ENCODE measurements at places on chromosomes 16 and 17.

GRCh38 chr17:50274142-50274896 is at the start of gene TMEM92:
TMEM92 (plus strand) TSS chr17:50274466; CDS start chr17:50274502, 36 bp downstream.
- DNase-seq = no peak

DNA sequence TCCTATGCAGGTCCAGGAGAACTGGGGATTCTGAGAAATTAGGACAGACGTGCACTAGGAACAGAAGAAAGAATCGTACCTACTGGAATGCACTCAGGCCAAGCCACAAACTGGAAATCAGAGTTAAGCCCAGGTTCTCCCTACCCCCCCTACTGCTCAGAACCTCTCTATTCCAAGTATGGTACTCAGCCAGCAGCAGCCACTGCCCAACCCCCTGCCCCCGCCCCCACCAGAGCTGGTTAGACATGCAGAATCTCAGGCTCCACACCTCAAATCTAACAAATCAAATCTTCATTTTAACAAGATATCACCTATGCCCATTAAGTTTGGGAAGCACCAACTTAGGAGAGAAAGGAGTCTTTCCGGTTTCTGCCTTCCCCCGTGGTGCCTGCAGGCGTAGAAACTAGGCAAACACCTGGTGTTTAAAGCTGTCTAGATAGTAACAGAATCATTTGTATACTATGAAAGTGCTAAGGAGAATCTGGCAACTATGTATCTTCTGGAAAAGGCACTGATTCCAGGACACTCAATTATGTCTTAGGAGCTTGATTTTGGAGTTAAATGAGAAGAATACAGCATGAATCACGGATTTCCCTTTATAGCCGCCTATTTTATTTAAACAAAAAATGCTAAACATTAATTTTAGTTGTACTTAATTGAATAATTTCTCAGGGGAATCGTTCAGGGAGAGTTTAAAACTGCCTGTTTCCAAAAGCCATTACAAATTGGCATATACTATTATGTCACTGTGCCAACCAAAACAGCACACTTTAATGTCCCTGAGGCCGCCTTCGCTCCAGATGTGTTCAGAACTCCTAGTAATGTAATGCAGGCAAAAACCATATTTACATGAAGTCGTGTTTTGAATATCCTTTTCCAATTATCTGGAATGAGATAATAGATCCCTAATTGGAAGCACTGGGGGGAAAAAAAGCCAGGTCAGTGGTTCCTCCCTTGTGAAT is 166.5 kb downstream of the STX8 start:
- DNase-seq = no peak

- no peak for DNase-seq
These were observed 53.5 kb upstream of the CDH8 start for GRCh38 chr16:62089715-62090114.

DNA sequence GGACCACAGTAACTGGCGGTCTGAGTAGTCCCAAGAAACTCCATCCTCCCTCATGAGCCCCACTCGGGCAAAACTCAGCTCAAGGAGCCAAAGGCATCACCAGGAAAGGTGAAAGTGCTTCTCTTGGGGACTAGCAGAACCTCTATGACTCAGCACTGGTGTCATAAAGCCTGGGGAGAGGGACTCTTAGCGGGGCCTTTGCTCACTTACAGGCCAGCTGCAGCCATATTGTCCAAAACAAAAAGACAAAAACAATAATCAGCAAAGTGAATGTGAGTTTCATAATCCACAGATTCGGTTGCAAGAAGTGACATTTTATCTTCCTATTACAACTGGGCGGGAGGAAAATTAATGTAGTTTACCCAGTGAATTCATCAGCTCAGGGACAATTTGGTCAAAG is at the start of gene TEKT5:
TEKT5 (minus strand) TSS at position 101 of the 400 bp plus-strand sequence; CDS start at position 44, 57 bp downstream.
- DNase-seq = no peak

DNA sequence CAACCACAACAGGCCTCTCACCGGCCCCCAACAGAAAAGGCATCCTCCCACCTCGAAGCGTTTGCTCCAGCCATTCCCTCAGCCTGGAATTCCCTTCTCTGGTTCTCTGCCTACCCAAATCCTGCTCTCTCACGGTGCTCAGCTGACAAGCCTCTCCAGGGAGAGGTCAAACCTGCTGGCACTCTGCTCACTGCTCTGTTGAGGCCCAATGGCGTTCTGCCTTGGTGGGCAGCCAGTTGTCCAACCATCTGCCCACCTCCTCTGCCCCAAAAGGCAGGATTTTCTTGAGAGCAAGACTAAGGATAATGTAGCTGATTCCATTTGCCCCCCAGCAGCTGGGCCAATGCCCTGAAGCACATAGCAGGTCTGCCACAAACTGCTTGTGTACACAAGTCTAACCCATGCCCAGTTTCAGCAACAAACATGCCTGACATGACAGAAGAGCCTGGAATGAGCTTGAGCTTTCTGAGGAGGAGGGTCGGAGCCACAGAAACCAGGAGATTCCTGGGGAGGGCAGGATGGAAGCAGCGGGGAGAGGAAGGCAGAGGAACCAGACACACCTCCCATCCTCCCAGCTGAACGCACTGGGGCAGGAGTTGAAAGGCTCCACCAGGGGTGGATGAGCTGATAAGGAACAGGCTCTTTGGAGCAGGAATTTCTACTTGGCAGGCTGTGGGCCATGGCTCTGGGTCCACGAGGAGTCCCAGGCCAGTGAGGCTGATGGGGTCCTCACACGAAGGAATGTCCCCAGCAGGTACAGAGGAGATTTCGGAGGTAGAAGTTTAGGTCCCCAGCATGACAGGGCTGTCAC is 23.9 kb downstream of the ARHGAP27 start:
- DNase-seq = no peak

DNA sequence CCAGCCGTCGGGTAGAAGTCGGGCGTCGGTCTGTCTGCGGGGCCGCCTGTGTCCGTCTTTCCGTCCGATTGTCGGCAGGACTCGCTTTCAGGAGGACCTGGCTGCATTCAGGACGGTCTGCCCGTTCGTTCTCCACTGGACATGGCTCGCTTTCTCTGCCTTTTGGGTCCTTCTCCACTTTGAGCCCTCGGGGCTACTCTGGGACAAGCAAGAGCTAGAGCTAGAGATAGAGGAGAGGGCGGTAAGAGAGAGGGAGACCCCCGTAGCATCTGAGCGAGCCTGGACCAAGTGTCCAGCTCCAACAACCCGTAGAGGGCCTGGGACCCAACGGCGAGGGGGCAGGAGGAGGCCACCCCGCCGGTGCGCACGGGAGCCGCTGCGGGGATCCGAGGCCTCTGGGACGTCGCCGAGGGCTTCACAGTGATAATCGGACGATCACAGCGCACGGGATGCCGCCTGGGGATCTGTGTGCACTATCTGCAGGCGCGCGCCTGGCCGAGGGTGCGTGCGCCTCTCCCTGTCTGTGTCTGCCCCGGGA is 4.5 kb downstream of the TBX4 start:
- DNase-seq = no peak

DNA sequence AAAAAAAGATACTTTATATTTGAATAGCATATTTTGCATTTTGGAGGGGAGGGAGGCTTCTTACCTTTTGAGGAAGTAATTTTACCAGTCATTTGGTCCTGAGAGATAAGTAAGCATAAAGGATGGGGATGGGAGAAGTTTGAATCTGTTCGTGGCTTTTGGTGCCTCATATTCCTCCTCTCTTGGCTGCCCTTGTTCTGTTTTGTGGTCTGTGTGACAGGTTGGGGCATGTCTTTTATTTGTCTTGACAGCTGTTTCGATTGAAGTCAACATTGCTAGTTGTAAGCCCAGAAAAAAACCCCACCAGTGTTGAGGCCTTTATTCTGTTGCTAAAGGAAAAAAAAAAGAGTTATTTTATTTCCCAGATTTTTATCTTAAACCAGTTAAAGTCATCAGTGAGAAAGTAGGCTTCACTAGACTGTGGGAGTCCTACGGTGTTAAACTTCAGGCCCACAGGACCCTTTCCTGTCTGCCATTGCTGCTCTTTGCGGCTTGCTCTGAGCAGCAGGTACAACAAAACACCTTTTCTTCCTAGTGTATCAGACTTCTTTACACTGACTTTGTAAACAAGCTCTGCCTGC is 11.4 kb downstream of the SLC7A6 start:
- no peak for DNase-seq

DNA sequence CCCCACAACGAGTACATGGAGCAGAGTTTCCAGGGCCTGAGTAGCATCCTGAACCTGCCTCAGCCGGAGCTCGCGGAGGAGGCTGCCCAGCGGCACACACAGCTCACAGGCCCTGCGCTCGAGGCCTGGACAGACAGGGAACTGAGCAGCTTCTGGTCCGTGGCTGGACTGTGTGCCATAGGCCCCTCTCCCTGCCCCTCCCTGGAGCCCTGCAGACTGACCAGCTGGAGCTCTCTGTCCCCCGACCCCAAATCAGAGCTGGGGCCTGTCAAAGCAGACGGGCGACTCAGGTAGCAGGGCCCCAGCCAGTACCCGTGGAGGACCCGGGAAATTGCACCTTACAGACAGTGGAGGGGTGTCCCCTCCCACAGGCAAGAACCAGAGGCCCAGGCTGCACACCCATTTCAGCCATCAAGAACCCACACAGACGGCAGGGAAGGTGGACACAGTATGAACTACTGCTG is 13.0 kb downstream of the MRPL27 start:
- DNase-seq = no peak

- no peak for DNase-seq
These were observed 90.5 kb upstream of the SOX9 start for GRCh38 chr17:72030067-72030899.

DNA sequence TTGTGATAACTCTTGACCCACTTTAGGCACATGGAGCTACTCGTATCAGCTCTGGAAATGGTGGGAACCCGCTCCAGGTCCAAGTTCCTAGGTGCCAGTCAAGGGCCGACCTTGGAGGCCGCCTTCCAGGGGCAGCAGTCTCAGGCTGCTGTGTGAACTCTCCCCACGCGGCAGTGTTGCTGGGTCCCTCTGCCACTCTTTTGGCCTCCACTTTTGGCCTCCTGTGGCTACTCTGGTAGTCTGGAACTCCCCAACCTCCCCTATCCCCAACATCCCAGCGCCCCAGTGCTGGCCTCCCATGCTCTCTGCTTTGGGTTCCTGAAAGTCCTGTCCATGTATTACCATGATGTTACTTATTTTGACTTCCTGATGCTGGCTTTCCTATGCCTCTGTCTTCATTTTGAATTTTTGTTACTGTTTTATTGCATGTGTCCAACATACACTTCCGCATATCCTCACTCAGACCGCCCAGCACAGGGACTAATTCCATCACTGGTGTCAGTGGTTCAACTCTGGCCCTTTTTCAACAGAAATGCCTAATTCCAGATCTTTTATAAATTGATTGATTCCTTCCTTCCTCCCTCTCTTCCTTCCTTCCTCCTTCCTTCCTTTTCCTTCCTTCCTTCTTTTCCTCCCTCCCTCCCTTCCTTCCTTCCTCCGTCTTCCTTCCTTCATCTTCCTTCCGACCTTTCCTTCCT is 44.1 kb downstream of the COX4I1 start:
- no peak for DNase-seq

DNA sequence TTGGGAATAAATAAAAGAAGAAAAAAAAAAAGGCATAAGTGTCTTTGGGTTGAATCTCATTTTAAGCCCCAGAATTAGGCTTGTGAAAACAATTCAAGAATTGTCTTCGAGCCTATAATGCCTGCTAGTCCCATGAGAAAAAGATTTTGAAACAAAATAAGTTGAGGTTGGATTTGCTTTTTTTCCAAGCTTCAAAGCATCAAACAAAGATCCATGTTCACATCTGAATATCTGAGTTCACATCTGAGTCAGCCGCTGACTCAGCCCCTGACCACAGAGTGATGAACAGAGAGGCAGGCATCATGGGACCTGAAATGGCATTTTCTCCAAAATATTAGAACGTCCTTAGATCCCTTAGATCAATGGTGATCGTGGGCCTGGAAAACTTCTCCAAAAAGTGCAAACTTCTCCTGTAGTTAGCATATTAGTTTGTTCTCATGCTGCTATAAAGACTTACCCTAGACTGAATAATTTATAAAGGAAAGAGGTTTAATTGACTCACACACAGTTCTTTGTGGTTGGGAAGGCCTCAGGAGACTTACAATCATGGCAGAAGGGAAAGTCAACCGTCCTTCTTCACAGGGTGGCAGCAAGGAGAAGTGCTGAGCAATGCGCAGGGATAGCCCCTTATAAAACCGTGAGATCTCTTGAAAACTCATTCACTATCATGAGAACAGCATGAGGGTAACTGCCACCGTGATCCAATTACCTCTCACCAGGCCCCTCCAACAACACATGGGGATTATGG is 294.6 kb upstream of the HSBP1 start:
- no peak for DNase-seq
